ENCODE measurements at places on chromosomes 12 and 14. TPM values are rescaled to one million over a fixed set of nuclear protein-coding genes. Genes with fewer than 3 reads are reported as not detected.

TPPP2 gene
- not detected for total RNA-seq

FSCB gene
- total RNA-seq: not detected

CAPZA3 gene
- total RNA-seq: not detected

ZNF839 gene
- total RNA-seq: 11.9 TPM

TRPV4 gene
- total RNA-seq: not detected

SLC4A8 gene
- 67.0 TPM for total RNA-seq

GDF3 gene
- total RNA-seq: 0.41 TPM

BHLHE41 gene
- 3.2 TPM for total RNA-seq

PTGES3 gene
- total RNA-seq: 241 TPM

SMCO3 gene
- not detected for total RNA-seq

CACNA1C gene
- 0.05 TPM for total RNA-seq

All from Caco-2 (cell line).